ENCODE measurements at places on chromosomes 7 and 10.
A peak's percentile ranks its signal among the peaks of the same experiment; 100 is the strongest.

DNA sequence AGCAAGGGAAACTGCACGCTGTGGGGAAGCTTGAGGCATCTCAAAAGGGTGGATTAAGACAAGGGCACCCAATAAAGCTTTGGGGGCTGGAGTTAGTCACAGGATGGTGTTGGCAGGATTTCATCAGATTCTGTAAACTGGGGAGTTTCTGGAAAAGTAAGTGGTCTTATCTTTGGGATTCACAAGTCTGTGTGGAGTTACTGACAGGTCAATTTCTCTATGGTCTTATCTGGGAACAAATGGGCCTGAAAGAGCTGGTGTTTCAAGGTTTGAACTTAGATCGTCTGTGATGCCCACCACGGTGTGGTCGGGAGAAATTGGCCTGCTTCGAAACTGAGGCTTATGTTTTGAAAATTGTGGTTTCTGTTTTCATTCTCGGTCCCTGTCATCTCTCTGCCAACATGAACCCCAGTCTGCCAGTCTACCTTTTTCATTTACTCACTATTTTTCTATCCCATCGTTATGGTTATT is 23.8 kb upstream of the AOAH start:
- peak; percentile 42 for DNase-seq

- DNase-seq = no peak
These were observed 89.6 kb downstream of the CHRM2 start for GRCh38 chr7:136958016-136958415.

GRCh38 chr7:70042533-70042932 is 444.3 kb downstream of the AUTS2 start:
- DNase-seq = peak; percentile 77

- peak; percentile 46 for DNase-seq
These were observed 285.6 kb downstream of the HGF start for GRCh38 chr7:81484261-81484660.

DNA sequence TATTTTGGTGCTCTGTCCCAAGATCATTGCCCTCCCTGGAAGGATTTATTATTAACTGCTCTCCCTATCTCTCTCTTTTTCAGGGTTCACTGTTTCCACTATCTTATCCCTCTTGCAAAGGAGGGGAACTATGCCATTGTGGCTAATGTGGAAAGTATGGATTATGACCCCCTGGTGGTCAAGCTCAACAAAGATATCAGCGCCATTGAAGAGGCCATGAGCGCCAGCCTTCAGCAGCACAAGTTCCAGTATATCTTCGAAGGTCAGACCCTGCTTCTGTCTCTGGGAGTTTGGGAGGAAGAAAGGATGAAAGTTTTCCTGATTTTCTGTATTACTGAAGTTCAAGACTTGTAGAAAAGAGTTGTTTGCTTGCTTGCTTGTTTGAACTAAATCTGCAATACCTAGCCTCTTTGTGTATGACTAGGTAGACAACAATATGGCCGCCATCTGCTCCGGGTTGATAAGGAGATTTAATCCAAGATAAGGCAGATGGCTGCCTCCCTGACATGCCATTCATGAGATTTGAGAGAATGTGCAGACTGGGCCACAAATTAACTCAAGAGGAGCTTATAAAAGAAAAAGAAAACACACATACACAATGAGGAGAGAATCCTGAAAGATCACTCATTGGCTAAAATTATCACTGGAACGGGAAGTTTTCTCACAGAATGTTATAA is 122.2 kb upstream of the LRGUK start:
- no peak for DNase-seq
